ENCODE measurements at places on chromosomes 7 and 10.

DNA sequence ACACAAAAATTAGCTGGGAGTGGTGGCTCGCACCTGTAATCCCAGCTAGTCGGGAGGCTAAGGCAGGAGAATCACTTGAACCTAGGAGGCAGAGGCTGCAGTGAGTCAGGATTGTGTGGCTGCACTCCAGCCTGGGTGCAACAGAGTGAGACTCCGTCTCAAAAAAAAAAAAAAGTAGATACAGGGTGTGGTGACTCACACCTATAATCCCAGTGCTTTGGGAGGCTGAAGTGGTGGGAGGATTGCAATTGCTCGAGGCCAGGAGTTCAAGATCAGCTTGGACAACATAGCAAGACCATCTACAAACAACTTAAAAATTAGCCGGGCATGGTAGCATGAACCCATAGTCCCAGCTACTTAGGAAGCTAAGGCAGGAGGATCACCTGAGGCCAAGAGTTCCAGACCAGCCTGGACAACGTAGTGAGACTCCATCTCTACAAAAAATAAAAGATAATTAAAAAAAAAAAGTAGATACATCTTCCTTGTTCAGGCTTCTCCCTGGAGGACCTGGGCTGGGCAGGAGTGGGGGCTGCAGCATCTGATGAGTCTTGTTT is 2.0 kb downstream of the MOSPD3 start:
- no peak for DNase-seq

- no peak for DNase-seq
Observed at GRCh38 chr10:117541909-117542705, 439 bp upstream of the EMX2 start.

- DNase-seq: no peak
Observed at GRCh38 chr7:102098986-102099385, 187.7 kb upstream of the SH2B2 start.

GRCh38 chr7:119696336-119696735 is 576.6 kb upstream of the KCND2 start:
- no peak for DNase-seq

GRCh38 chr7:158410720-158411119 is 176.9 kb downstream of the PTPRN2 start:
- no peak for DNase-seq

- no peak for DNase-seq
Observed at GRCh38 chr7:116697761-116698160, 25.8 kb downstream of the MET start.

DNA sequence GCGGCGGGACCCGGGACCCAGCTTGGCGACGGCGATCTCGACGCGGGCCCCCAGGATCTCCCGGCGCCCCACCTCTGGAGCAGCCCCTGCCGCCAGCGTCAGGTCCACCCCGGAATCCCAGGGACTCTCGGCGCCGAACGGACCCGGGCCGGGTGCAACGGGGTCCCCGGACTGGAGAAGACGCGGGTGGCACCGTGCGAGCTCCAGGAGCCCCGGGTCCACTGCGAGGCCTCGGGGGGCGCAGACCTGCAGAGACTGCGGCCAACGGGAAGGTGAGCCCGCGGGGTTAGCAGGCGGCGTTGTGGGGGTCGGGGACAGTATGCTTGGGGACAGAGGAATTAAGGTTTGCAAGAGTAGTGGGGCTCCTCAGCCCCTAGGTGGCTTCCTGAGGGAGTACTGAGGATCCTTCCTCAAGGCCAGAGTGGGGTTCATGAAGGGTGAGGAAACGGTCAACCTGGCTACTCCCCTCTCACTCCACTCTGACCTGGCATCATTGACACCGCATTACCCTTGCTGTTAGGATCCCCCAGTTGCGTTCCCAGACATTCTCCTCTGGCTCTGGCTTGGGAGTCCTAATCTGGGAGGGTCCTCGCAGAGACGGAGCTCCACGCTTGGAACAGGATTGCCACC is 353 bp downstream of the EPHB6 start:
- no peak for DNase-seq

GRCh38 chr10:48249004-48249762 is 25.3 kb downstream of the FRMPD2 start:
- DNase-seq: no peak

DNA sequence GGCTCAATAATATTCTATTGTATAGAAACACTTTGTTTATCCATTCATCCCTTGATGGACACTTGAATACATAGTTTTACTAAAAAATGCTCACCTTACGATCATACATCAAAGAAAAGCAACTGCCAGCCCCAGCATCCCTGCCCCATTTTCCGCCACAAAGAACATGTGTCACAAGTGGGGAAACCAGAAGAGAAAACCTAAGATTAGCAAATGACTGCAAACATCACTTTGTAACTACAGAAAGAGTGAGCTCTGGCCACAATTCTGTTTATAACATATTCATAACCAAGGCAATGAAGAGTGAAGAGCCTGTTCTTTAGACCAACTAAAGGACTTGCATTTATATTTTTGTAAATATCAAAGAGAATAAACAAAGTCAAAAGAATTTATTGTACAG is 89.8 kb downstream of the DOCK4 start:
- DNase-seq: no peak

DNA sequence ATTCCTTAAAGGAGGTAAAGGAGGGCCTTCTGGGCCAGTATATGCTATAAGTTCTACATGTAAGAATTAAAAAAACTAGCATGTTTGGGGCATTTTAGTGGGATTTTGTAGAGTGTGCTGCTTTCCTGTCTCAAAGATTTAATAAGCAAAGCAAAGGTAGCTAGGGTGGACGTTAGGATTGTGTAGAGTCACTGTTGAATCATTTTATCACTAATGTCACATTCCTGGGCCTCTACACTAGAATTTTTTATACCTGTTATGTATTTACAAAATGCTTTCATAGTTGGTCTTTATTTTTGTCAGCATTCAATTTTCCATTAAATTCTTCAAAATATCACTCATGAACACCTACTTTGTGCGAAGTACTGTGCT is 139.4 kb upstream of the PHYHIPL start:
- no peak for DNase-seq

DNA sequence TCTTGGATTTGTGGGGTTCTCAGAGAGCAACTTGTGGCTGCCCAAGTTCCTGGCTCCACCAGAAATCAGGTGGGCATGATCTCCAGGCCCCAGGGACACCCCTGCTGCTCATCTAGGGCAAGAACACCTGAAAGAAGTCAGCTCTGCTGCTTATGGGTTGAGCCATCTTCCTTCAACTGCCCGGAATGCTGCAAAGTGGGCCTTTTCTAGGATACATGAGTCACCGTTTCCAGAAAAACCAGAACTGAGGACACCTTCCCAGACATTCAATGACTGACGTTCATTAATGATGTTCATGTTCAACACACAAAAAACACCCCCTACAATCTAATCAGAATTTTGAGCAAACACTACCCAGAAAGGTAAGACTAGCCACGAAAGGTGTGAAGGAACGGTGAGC is 98.0 kb downstream of the MAD1L1 start:
- DNase-seq: no peak

DNA sequence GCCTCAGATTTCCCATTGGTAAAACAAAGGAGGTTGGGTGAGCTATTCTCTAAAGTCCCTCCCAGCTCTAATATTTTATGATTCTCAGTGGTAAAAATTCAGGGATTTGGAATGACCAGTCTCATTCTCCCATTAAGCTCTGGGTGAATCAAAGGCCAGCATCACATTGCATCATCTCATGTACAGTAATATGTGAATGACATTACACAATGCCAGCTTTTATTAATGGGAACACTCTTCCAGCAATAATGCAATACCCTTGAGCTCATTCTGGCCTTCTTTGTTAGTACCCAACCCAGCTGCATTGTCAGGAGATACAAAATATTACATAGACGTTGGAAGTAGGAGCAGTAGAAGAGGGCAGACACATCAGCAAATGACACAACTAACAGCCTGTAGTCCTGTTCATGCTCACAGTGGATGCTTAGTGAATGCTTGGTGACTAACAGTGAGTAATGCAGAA is 100.0 kb upstream of the EGR2 start:
- no peak for DNase-seq
